A673 (cell line): ENCODE measurements at places on chromosomes 11 and 22.

GRCh38 chr11:61949169-61950034, 749 bp upstream of the BEST1 start:
- DNase-seq, result peak; percentile 98

DNA sequence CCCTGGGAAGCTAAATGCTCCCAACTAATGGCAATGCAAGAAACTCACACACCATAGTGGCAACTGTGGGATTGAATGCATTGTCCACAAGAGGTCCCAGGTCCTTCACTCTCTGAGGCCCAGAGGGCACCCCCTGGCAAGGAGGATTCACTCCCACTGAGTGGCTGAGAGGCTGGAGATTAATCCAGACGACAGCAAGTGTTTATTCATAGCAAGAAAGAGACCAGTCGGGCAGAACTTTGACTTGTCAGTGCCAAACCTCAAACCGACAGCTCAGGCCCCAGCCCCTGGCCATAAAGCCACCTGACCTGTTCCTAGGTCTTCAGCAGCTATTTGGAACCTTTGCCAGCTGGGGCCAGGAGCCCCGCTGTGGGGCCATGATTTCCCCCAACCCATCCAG, 54.5 kb upstream of the MPEG1 start:
- no peak for DNase-seq

DNA sequence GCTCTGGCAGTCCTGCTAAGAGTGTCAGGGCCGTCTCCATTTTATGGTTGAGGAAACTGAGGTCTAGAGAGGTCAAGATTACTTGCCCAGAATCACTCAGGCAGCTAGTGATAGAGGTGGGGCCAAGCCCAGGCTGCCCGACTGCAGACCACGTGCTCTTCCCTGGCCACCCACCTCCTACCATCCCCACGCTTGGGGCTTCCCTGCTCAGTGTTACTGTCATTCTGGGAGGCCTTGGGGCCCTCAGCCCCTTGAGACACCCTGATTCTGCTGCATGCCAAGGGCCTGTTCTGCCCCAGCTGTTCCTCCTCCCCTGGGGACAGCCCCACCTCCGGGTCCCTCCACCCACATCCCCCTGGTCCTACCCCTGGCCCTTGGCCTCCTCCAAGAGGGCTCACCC, 17.2 kb upstream of the TAB1 start:
- DNase-seq, result no peak

GRCh38 chr11:111513240-111513605, 1.0 kb upstream of the BTG4 start:
- DNase-seq, result no peak

GRCh38 chr11:2004466-2004865, 6.8 kb upstream of the H19 start:
- DNase-seq, result no peak

- no peak for DNase-seq
These were observed 30.9 kb downstream of the SLC36A4 start for GRCh38 chr11:93166862-93167261.
